ENCODE measurements at places on chromosomes 11 and 22.

- no peak for DNase-seq
Measured at GRCh38 chr11:57055744-57056143, 67.0 kb downstream of the OR5AK2 start.

DNA sequence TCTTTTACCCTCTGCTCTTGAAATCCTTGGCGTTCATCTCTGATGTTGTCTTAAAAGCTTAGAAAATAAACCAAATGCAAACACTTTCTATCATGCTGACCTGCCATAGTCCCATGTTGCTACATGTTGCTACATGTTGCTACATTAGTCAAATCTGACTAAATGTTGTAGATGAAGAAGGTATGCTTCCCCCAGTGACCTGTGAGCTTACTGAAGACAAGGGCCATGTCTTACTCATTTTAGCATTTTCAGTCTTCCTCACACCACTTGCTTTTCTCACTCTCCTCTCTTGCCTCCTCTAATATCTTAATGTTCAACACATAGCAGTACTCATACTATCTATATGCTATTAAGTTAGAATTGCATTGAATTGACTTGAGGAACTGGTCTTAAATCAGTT lies 346.4 kb upstream of the MTNR1B start:
- DNase-seq, result no peak

DNA sequence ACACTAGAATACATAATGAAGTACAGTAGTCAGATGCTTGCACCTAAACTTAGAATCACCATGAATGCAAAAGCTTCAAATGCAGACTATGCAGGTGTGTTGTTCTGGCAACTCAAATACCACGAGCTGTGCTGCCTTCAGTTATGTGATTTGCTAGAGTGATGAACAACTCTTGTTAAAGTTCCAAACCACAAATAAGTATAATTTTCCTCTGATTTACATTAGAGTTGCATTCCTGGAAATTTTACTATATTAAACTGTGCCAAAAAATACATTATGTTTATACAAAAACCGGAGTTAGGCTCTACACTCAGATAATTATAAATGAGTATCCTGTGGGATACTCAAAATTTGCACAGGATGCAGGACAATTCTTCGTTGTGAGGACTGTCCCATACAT lies 3.0 kb downstream of the TMEM218 start:
- no peak for DNase-seq

DNA sequence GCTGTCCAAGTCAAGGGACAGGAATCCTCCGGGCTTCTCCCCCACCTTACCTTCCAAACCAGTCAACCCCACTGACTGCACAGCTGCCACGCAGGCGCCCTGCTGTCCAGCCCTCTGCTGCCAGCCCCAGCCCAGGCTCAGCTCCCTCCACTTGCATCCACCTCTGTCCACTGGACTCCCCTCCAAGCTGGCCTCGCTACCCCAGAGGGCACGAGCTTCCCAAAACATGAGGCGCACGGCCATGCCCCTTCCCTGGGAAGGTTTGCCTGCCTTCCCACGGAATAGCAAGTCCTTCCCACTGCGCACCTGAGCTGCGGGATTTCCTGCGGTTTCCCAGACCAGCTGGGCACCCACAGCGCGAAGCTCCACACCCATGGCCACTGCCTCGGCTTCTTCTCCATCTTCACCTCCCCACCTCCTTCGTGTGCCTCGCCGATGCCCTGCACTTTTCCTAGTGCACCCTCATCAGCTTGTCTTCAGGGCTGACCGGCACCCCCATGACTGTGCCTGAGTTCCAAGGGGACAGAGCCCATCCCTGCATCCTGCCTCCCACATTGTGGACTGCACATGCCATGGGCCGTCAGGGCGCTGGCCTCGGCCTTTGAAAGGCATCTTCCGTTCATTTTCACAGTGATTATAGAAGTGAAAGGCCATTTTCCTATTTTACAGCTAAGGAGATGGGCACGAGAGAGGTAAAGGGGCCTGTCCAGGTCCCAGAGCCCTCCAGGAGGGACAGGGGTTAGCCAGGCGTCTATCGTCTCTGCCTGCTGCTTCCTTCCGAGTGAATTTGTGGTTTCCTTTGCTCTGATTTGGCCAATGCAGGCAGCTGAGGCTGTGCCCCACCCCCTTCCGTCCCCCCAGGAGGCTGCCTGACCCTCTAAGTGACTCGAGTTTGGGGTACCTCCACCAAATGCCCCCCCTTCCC lies 16.4 kb downstream of the IFITM10 start:
- no peak for DNase-seq

DNA sequence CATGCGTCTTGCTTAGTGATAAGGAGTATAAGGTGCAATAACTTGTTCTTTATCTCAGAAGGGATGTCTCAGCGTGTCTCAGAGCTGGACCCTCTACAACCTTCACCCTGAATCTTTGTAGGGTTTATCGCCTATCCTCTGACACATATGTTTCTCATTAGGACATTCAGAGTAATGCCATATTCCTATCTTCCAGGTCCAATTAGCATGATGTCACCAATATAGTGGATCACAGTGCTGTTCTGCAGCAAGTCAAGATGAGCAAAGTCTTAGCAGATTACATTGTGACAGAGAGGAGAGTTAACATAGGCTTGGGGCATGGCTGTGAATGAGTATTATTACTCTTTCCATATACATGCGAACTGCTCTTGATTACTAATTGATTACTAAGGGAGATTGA lies 110.3 kb upstream of the CLPB start:
- no peak for DNase-seq

- DNase-seq, result no peak
Measured at GRCh38 chr11:112748713-112749543, 212.3 kb upstream of the NCAM1 start.

DNA sequence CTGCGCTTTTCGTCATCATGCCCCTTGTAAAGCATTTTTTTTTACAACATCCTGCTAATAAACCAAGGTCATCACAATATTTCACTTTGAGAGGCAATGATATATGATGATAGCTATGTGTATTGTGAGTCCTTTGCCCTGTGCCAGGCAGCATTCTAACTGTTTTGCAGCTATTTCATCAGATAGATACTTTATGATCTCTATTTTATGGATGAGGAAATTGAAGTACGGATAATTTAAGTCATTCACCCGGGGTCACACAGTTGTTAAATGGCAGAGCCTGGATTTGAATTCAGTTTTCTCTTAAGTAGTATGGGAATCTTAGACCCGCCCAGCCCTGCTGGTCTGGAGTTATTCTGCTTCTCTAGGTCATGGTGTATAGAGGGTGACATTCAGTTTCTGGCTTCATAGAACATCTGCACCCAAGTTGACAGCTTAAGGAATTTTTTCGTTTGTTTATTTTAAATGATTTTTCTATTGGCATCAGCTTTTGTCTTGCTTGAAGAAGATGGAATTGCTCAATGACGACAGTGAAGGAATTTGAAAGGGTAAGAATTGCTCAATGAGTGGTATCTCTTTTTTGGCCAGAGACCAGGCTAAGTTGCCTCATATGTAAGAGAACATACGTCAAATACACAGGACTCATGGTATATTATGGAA lies 926 bp downstream of the PRR5L start:
- DNase-seq, result no peak

DNA sequence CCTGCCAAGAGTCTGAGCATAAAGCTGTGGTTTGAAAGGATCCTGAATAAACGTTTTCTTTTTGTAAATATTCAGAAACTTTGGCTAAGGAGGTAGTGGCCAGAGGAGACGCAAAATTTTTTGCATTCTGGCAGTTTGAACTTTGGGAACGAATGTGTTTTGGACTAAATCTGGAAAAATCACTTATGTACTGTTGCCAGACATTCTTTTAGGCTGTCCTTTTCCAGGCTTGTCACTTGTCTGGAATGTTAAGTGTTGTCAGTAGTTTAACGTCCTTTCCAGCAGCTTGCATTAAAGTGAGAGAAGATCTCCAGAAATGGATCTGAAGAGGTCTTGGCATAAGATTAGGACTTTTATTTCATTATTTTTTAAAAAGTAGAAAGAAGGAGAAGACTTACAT lies 18.5 kb downstream of the SPECC1L start:
- no peak for DNase-seq

DNA sequence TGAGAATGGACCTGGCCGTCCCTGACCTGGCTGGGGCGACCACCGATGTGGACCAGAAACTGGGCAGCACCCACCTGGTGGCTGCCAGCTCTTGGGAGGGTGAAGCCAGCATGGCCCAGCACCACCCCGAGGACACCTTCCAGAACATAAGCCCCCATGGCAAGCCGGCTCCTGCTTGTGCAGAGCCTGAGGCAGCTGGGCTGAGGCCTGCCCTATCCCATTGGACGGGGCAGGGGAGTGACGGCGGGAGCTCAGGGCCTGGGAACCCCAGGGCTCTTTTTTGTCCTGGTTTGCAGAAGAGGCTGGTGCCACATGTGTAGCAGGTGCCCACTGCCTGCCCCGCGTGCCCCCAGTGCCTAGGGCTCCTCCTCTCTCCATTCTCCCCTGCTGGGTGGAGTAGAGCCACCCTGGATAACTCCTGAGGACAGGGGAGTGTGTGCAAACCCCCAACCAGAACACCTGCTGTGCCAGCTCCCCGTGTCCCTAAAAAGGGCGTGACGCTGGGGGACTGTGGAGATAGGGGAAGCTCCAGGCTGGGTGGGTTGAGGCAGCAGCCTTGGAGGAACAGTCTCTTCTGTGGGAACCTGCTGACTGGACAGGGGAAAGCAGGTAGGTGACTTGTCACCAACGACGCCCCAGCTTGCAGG lies 11.9 kb downstream of the DUSP8 start:
- no peak for DNase-seq
